HCT116 (cell line): ENCODE measurements at places on chromosomes 4 and X.

DNA sequence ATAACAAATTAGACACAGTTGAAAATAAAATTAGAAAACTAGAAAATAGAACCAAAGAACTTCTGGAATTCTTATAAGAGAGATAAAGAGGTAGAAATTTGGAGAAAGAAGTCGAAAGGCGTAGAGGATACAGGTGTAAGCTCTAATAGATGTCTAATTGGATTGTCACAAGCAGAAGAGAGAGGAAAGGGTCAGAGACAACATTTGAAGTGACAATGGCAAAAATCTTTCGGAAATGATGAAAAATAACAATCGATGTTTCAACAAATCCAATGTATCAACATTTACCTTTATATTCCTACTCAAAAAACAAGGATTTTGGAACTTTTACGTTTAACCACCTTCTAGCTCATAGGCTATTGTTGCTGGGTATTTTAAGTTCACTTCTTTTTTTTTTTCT, 3.8 kb downstream of the CXCL8 start:
- no peak for DNase-seq

GRCh38 chr4:159429693-159430035, 326.8 kb downstream of the RAPGEF2 start:
- DNase-seq = no peak

- no peak for DNase-seq
Observed at GRCh38 chr4:183096276-183096965, 2.6 kb upstream of the WWC2 start.

GRCh38 chrX:49972328-49972860, 50.0 kb downstream of the CLCN5 start:
- DNase-seq = no peak

DNA sequence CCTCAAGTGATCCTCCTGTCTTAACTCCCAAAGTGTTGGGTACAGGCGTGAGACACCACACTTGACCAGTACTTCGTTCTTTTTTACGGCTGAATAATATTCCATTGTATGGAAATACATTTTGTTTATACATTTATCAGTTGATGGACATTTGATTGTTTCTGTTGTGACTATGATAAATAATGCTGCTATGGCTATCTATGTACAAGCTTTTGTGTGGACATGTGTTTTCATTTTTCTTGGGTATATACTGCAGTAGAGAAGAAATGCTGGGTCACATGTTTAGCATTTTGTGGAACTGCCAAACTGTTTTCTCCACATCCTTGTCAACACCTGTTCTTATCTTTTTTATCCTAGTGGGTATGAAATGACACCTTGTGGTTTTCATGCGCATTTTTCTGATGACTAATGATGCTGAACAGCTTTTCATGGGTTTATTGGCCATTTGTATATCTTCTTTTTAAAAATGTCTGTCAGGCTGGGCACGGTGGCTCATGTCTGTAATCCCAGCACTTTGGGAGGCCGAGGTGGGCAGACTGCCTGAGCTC, 37.3 kb downstream of the SAT1 start:
- DNase-seq = peak; percentile 36

DNA sequence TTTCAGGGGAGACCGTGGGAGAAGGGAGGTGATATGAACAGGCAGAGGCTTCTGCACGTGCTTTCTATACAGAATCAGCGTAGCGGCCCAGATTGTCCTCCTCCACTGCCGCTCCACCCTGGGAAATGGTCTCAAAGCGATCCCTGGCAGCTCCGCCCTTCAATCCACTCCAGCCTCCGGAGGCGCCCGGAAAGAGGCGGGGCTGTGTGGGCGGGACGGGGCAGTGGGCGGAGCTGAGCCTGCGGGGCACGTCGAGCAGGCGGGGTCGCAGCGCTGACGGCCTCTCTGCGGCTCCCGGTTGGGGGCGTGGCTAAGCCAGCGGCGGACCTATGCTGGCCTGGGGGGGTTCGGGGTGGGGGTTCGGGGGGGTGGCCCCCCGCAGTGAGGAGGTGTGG, 210 bp upstream of the SMIM10L2A start:
- peak; percentile 62 for DNase-seq

DNA sequence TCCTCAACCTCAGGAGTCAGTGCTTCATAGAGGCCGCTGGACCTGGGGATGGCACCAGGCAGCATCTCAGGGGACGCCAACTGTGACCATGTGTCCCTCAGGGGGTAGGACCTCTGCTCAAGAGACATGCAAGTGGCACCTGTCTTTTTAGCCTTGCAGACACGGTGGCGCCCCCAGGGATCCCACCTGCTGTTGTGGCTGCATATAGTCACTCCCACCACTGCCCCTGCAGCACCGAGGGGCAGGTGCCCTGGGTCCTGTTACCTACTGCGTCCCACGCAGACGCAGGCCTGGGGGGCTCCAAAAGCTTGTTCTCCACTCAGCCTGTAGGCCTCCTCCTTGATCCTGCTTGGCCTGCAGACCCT, 2.5 kb downstream of the MYL5 start:
- DNase-seq = no peak

- DNase-seq = no peak
Observed at GRCh38 chrX:14073071-14073470, 43.4 kb upstream of the GEMIN8 start.

- DNase-seq = no peak
Observed at GRCh38 chr4:123477711-123478209, 81.2 kb downstream of the SPRY1 start.

- no peak for DNase-seq
Observed at GRCh38 chr4:105992641-105993305, 97.5 kb downstream of the NPNT start.

DNA sequence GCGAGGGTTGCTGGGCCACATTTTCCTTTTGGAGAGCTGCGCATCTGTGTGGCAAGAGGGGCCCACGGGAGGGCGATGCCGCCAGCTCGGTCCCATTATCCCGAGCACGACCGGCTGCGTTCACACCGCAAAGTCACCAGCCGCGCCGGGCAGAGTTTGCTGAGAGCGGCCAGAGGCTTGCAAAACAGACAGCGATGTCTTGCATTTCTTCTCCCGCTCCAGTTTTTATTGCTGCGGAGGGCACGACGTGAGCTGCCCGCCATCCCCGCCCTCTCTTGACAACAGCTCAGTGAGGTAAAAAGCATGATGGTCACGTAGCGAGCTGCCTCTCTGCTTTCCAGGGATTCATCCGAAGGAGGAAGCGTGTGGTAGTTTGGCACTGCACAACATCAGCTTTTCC, 102.1 kb upstream of the TENM3 start:
- no peak for DNase-seq

DNA sequence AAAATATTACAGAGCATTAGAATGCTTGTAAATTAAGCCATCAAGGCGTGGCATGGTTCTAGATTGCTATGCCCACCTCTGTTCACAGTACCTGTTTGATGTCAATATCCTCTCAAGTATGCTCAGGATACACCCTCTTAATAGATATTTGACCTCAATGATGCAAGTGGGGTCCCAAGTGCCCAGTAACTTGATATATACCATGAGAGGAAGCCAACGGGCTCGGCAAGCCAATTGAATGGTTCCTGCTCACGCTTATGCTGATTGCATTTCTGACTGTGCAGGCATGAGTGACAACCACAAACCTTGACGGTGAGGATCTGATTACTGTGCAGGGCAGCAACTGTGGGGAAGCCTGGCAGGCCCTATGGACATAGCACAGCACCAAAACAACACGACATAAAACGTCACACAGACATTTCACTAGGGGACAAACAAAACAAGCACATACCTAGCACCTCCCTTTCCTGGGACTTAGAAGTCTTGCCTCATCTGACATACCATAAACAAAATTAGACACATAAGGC, 179.1 kb upstream of the ETNPPL start:
- DNase-seq = no peak

DNA sequence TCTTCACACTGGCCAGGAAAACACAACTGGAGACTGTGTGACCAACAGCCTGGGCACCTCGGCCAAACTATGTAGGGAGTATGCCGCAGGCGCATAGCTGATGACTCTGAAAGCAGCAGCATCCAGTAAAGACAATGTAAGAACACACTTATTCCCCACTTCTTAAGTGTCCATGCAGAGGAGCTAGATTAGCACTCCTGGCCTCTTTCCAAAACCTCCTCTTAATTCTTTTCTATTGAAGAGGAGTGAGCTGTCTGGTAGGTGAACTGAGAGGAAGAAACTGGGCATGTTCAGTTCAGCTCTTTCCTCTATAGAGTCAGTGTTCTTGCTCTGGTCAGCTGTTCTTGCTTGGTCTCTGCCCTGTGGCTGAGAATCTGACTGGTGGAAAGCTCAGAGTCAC, 21.1 kb downstream of the NMU start:
- no peak for DNase-seq

- no peak for DNase-seq
Observed at GRCh38 chr4:1985294-1985693, 23.5 kb downstream of the NELFA start.

GRCh38 chr4:53119680-53120079, 246.2 kb downstream of the SCFD2 start:
- no peak for DNase-seq

DNA sequence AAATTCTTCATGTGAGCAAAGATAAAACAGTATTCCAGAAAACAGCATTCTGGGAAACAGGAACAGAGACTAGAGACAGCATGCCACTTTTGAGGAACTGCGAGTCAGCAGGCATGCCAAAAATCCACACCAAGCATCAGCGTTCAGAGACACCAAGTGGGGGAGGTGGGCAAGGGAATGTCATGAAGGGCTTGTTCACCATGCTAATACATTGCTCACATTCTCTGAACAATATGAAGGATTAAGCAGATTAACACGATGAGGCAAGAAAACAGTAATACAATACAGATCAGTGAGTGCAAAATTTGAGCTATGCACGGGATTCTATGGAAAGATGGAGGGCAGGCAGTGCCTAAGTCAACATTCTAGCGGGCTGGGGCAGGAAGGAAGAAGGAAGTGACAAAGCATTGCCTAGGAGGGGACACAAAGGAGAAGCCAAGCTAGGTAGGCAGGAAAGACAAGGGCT, 278.3 kb downstream of the FBXW7 start:
- DNase-seq = no peak

GRCh38 chr4:145938618-145939440, at the start of gene ZNF827:
TSS of gene ZNF827 (minus strand) at chr4:145938823. CDS start at chr4:145938407, 416 bp downstream.
- DNase-seq = peak; percentile 64

DNA sequence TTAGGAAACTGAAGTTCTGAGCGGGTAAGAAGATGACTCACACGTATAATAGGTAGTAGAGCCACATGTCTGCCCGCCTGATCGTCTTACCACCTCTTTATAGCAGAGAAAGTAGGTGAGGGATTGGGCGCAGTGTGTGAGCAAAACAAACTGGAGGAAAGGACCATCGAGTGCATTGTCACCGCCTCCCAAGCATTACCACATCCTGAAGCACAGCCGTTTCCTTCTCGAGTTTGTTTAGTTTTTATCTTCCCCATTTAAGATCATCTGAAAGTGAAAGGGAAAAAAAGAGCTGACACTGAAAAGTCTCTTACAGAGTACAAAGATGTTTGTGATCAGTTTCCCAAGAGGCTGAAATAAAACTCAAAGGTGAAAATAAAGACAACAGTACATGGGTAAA, 14.8 kb downstream of the PDK3 start:
- DNase-seq = no peak

GRCh38 chr4:8283631-8284121, 14.1 kb downstream of the HTRA3 start:
- no peak for DNase-seq

DNA sequence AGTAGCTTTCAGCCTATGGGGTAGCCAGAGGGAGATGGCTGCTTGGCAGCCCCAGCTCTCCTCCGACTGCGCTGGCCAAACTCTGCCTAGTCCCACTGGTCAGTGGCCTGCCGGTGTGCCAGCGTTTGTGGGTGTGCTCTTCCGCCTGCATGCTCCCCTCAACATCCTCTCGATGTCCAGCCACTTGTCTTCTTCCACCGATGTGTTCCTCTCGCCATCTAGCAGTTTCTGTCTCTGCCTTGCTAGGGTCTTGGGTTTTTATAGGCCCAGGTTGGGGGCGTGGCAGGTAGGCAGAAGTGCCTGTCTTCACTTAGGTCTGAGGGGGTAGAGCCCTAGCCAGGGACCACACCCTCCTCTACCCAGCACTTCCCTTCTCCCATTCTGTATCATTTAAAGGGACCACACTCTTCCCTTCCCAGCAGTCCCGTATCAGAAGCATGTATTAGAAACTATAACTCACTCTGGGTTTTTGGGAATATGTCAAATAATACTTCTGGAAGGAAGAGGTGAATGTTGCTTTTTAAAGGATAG, 124.4 kb downstream of the KDM6A start:
- DNase-seq = no peak

- no peak for DNase-seq
Observed at GRCh38 chrX:15864629-15865028, 10.0 kb upstream of the AP1S2 start.

DNA sequence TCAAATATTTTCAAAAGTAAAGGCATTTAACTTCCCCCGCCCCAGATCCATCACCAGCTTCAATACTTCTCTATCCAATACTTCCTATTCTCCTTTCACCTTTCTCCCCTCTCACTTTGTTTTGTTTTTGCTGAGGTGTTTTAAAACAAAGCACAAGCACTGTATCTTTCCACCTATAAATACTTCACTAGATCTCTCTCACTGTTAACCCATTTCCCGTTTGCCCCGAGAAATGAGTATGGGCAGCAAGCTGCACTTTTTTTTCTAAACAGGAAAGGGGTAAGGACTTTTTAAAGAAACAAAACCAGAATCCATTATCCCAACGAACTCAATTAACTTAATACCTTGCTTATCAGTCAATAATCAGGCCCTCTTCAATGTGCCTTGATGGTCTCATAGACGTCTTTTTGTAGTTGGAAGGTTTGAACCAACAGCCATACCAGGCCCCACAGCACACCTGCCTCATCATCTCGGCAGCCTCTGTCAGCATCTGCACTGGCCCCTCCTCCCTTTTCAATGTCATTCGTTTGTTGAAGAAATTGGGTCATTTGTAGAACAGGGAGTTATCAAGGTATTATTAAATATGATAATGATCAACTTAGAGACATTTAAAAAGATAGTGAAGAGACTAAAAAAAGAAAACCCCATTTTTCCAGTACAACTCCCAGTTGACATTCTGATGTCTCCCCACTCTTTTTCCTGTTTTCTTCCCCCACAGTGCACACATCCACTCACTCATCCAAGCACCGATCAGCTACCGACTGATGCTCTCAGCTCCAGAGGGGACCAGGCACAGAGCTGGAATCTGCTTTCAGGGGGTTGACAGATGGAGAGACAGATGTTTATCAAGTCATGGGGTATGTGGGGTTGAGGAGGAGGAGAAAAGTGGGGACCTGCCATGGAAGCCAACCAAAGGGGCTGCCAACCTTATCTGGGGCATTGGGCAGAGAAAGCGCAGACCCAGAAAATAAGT, 25.8 kb downstream of the CRMP1 start:
- DNase-seq = no peak

DNA sequence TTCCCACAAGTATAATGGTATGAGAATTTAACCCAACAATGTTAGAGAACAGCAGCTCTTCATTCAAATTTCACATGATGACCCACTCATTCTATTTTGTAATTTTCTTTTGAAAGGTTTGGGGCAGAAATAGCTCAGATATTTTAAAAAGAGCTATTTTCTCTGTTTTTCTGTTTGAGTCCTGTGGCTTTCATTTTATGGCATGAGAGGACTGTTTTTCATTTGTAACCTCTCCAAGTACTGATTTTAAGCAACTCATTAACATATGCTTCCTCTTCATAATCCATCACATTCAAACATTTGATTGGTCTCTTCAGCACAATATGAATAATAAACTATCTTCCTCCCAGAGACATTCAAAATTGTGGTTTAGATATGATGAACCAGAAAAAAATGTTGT, 129.0 kb upstream of the TEX13A start:
- DNase-seq = no peak
